ENCODE measurements at places on chromosomes 5 and 9. TPM values are rescaled to one million over a fixed set of nuclear protein-coding genes. Genes with fewer than 3 reads are reported as not detected.

The FAT2 gene
- 0.51 TPM for total RNA-seq

The ANXA6 gene
- 631 TPM for total RNA-seq

The SLC34A1 gene
- total RNA-seq: not detected

The GGTA1 gene
- 6.0 TPM for total RNA-seq

The INSL6 gene
- not detected for total RNA-seq

All from mesenteric fat pad (tissue), 1 donor.